ENCODE measurements at places on chromosomes 6 and 20. TPM values are rescaled to one million over a fixed set of nuclear protein-coding genes. Genes with fewer than 3 reads are reported as not detected.

DNA sequence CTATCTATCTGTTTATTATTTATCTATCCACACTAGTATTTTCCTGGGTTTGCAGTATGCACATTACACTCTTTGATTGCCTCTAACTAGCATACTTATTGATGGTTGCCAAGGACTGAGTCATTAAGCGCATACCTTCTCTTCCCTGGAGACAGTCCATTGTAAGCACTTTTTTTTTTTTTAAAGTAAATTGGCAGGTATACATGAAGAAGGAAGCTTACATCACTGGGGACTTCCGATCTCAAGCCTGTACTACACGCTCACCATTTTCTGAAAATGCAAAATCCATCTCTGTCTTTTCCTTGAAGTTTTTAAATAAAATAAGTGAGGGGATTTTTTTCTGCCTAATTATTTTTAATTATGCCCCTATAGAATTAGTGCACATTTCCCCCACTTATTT lies 63.5 kb downstream of the HMGN3 start:
- H3K4me1 ChIP-seq = no peaks in the 10 kb centered on the region
- H3K27me3 ChIP-seq = no peaks in the 10 kb centered on the region
- DNase-seq = no peak
- no peaks in the 10 kb centered on the region for H3K36me3 ChIP-seq
- no peak overlapping the region for H3K4me3 ChIP-seq

DNA sequence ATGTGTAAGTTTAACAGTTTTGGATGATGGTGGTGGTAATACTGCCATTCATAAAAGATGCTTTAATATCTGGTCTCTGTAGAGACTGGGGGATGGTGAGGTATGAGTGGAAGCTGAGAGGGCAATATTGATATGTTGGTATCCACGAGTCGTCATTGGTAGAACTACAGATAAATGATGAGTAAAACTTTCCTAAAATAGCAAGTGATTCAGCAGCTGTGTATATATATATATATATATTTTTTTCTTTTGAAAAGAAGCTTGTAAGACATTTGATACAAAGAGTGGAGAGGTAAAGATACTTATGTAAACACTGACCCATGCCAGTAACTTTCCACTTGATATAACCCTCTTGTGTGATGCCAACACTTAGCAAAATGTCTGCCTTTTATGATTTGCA lies 41.7 kb upstream of the CITED2 start:
- no peaks in the 10 kb centered on the region for H3K27me3 ChIP-seq
- DNase-seq = no peak
- H3K4me1 ChIP-seq = no peaks in the 10 kb centered on the region
- no peaks in the 10 kb centered on the region for H3K36me3 ChIP-seq
- no peak overlapping the region for H3K27ac ChIP-seq

DNA sequence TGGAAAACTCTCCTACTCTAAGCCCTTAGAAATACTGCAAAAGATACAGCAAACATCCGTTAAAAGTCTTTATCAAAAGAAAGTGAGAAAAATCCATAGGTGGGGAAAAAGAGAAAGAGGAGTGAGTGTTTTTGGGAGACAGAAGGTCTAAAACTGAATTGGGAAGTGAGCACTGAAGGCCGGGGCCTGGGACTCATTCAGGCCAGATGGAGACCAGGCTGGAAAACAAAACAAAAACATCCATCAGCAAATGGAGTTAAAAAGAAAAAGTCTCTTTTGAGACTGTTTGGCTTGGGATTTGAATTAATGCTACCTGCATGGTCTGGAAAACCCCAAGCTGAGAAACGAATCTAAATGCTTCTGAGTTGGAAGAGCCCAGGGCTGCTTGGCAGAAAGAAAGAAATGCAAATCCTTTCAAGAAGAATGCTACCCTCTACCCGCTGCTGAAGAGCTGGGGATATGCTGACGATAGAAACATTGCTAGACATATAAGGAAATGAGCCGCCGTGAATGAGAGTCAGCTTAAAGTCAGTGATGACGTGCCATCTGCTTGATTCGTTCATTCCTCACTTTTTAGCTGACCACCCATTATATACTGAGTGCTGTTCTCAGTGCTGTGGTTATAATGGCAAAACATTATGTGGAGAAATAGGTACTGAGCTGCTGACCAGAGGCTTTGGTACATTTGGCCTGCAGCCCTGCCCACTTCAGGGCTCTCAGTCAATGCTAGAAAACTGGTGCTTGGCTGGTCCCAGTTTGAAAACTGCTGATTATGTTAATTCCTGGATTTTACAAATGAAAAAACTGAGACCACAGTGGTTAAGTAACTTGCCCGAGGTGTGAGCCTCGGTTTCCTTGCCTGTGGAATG lies 28.0 kb upstream of the TULP4 start:
- no peaks in the 10 kb centered on the region for H3K36me3 ChIP-seq
- H3K4me3 ChIP-seq = no peak overlapping the region
- H3K27ac ChIP-seq = peak overlapping the region; percentile 84
- peaks cover 4% of the 10 kb centered on the region for H3K4me1 ChIP-seq

- H3K27ac ChIP-seq = no peak overlapping the region
- H3K4me3 ChIP-seq = no peak overlapping the region
- no peaks in the 10 kb centered on the region for H3K27me3 ChIP-seq
- H3K36me3 ChIP-seq = no peaks in the 10 kb centered on the region
- DNase-seq = peak; percentile 81
- H3K4me1 ChIP-seq = no peaks in the 10 kb centered on the region
Measured at GRCh38 chr20:22684072-22684762, 99.8 kb upstream of the FOXA2 start.

- H3K4me1 ChIP-seq = no peaks in the 10 kb centered on the region
- H3K27ac ChIP-seq = no peak within 1 kb of the TSS
- no peaks in the 10 kb centered on the region for H3K27me3 ChIP-seq
- H3K36me3 ChIP-seq = no peaks in the 10 kb centered on the region
Measured at GRCh38 chr20:3681931-3682781, at the start of gene ADAM33. ADAM33 (minus strand) TSS chr20:3682010; CDS start chr20:3682004, 6 bp downstream.

FOXF2 gene
- 0.52 TPM for total RNA-seq

DNA sequence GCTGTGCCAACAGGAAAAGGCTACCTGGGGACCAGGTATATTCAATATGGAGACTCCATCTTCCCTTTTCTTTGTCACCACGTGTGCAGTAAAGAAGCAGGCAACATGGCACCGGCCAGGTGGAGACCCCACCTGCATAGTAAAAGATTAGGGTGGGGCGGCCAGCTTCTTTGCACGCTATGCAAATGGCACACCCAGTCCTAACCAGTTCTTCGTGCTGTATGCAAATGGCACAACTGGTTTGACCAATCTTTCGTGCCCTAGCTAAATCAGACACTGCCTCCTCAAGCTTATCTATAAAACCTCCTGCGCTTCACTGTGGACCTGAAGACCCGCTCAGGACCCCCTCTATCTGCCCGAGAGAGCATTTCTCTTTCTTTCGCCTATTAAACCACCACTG lies 88.8 kb upstream of the EZR start:
- H3K36me3 ChIP-seq = no peaks in the 10 kb centered on the region
- H3K4me3 ChIP-seq = no peak overlapping the region
- DNase-seq = no peak
- H3K27ac ChIP-seq = no peak overlapping the region
- H3K4me1 ChIP-seq = no peaks in the 10 kb centered on the region

DNA sequence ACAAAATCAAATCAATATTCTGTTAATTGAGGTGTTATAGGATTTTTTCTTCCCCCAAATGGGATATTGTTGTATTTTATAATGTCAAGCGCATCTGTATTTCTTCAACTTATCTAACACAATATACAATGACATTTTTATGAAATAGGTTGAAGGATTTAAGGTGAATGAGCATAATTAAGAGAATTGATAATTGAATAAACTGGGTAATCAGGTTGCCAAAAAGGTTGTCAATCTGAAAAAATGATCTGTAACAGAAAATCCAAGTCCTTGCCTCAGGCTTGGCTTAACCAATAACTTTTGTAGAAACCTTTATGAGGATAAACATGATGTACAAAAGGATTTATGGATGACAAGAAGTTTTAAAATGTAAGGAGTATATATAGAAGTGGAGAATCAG lies 1101.7 kb upstream of the EYS start:
- no peak overlapping the region for H3K27ac ChIP-seq
- DNase-seq = no peak
- no peaks in the 10 kb centered on the region for H3K36me3 ChIP-seq
- no peaks in the 10 kb centered on the region for H3K27me3 ChIP-seq
- no peaks in the 10 kb centered on the region for H3K4me1 ChIP-seq
- no peak overlapping the region for H3K4me3 ChIP-seq

PCNA gene
- 21.9 TPM for total RNA-seq

- H3K36me3 ChIP-seq = no peaks in the 10 kb centered on the region
- H3K27ac ChIP-seq = no peak overlapping the region
- no peaks in the 10 kb centered on the region for H3K4me1 ChIP-seq
- no peak for DNase-seq
- no peak overlapping the region for H3K4me3 ChIP-seq
Measured at GRCh38 chr6:9634776-9635175, 780.1 kb downstream of the TFAP2A start.

NINL gene
- 16.7 TPM for total RNA-seq

- no peaks in the 10 kb centered on the region for H3K4me1 ChIP-seq
- no peaks in the 10 kb centered on the region for H3K36me3 ChIP-seq
- no peak for DNase-seq
- no peak overlapping the region for H3K27ac ChIP-seq
Measured at GRCh38 chr20:57040466-57040865, 226.0 kb downstream of the BMP7 start.

EBF4 gene
- total RNA-seq = 19.9 TPM

DNA sequence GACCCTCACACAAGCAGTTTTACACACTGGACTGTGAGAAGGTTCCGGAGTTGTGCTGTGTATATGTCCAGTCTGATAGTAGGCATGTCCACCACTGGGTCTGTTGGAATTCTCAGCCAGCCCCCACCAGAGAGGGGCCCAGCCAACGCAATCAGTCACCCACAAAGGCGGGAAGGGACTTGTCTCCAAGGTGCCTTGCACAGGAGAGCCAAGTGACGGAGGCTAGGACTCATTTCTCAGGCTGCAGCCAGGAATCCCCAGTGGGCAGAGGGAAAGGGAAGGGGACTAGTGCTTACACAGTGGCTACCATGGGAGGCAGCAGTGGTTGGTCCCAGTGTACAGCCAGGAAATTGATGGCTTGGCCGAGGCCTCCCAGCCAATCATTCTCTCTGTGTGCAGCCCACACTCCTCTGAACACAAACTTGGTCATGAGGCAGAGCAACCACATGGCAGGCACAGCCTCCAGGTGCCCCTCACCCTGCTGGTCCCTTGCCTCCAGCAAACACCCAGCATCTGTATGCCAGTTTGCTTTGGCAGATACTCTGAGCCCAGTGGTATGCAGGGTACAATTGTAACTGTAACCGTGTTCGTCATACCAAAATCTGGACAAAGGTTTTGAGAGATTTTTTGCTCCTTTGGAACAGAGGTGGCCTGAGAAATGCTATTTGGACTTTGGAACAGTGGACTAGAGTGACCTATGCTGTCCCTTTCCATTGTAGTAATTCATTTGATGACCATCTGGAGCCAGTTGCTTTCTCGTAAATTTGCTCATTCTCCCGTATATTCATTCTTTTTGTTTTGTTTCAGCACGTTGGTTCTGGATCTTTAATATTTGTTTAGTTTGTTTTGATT lies 72.9 kb upstream of the MYL9 start:
- H3K4me1 ChIP-seq = peaks cover 4% of the 10 kb centered on the region
- H3K4me3 ChIP-seq = no peak overlapping the region
- H3K27me3 ChIP-seq = no peaks in the 10 kb centered on the region
- peak; percentile 63 for DNase-seq
- peak overlapping the region; percentile 82 for H3K27ac ChIP-seq

RAD21L1 gene
- not detected for total RNA-seq

FIG4 gene
- total RNA-seq = 21.7 TPM

DNA sequence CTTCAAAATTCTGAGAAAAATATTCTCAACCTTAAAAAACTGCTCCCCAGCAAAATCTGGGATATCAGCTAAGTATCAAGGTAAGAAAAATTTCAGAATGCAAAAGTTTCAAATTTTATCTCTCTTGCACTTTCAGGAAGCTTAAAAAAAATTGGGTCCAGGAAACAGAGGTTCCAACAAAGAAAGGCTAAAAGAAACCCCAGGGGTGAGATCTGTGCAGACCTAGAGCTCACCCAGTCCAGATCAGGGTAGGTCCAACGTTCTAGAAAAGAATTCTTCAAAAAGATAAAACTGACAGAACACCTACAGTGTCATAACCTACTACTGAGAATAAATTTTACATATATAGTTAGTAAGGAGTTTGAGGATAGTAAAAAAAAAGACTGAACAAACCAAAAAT lies 23.5 kb downstream of the ILRUN start:
- no peak for DNase-seq
- no peaks in the 10 kb centered on the region for H3K27me3 ChIP-seq
- H3K4me1 ChIP-seq = no peaks in the 10 kb centered on the region
- H3K36me3 ChIP-seq = no peaks in the 10 kb centered on the region
- no peak overlapping the region for H3K27ac ChIP-seq

- no peaks in the 10 kb centered on the region for H3K4me1 ChIP-seq
- no peak overlapping the region for H3K4me3 ChIP-seq
- H3K27ac ChIP-seq = no peak overlapping the region
- no peak for DNase-seq
- no peaks in the 10 kb centered on the region for H3K36me3 ChIP-seq
Measured at GRCh38 chr6:49406250-49406970, 56.6 kb downstream of the MMUT start.

ZNF391 gene
- total RNA-seq = 2.6 TPM

GRCh38 chr6:32151181-32151862 lies 417 bp downstream of the PRRT1 start:
- no peaks in the 10 kb centered on the region for H3K27me3 ChIP-seq
- no peaks in the 10 kb centered on the region for H3K36me3 ChIP-seq
- no peaks in the 10 kb centered on the region for H3K4me1 ChIP-seq
- no peak overlapping the region for H3K27ac ChIP-seq
- peak overlapping the region; percentile 83 for H3K4me3 ChIP-seq
- DNase-seq = no peak

AFDN gene
- total RNA-seq = 75.6 TPM

DNA sequence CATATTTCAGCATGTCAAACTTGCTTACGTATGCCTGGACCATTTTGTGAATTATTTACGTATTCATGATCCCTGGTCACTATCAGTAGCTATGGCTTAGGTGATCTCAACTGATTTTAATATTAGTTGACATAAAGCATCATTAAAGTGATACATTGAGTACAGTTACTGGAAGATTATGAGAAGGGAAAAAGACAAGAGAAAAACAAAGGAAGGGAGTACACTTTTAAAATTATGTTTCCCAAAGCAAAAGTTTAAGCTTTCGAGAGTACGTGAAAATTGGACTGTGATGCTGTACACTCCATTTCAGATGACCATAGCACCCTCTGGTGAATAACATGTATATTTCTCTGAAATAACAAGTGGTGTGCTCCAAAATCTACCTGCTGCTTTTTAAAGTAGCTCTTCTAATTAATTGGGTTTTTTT lies 215.0 kb upstream of the HSF2 start:
- no peak overlapping the region for H3K27ac ChIP-seq
- H3K4me1 ChIP-seq = no peaks in the 10 kb centered on the region
- no peaks in the 10 kb centered on the region for H3K27me3 ChIP-seq
- H3K4me3 ChIP-seq = peak overlapping the region; percentile 48
- DNase-seq = no peak

GRCh38 chr6:118876198-118876597 lies 17.8 kb upstream of the ASF1A start:
- H3K4me3 ChIP-seq = no peak overlapping the region
- H3K36me3 ChIP-seq = no peaks in the 10 kb centered on the region
- no peak overlapping the region for H3K27ac ChIP-seq
- H3K27me3 ChIP-seq = no peaks in the 10 kb centered on the region

FOXC1 gene
- total RNA-seq = 134 TPM

Data from aorta (tissue), 5 donors.